ENCODE measurements at places on chromosomes 4 and X. TPM values are rescaled to one million over a fixed set of nuclear protein-coding genes. Genes with fewer than 3 reads are reported as not detected.

Gene POLA1
- 3.4 TPM for total RNA-seq

Gene TKTL1
- not detected for total RNA-seq

Gene GPR143
- 1.7 TPM for total RNA-seq

DNA sequence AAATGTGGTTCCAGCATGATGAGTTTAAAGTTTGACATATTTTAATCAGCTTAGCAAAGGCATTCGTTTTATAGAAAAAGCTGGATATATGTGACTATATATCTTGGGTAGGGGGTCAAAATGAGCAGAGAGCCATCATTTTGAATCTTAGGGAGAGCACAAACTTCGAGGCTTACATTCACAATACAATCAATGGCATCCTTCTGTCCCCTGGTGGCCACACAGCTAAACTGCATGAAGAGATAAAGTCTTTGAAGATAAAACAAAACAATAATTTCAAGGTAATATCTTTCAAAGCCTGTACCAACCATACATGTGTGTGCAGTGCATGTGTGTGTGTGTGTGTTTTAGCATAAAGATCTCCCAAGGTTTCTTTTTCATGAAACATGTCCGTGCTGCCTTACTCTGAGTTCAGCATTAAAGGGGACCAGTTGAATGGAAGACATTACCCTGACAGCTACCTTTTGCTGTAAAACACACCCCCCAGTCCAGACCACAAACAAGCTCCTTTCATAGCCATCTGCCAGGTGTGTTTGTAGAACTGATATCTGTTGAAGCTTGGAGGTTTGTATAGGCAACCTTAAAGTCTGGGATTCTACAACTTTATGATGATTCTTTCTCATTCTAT, 22.0 kb downstream of the DYNLT3 start:
- H3K4me3 ChIP-seq = no peak overlapping the region
- no peaks in the 10 kb centered on the region for H3K4me1 ChIP-seq

DNA sequence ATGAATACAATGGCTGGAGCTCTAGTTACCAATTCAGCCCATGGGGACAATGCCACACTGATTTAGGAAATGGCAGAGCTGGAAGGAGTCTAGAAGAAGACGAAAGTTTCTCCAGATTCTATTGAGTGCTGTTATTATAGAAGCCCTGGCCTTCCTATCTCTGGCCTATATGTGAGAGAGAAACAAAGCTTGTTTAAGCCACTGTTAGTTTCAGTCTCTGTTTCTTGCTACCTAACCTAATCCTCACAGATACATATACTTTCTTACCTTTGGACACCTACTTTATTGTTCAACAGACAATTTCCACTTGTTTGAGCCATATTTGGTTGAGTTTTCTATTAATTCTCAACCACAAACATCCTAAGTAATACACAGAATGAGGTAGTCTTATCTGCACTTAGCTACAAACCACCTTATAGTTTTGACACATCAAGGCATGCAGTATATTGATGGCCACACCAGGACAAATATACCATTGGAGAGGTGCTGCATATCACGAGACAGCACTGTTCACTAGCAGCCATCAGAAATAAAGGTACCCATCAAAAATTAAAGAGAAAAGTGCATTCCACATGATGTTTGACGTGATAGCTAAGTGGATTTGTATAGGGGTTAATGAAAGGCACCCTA, 190.2 kb downstream of the SMIM20 start:
- no peak overlapping the region for H3K4me3 ChIP-seq
- no peaks in the 10 kb centered on the region for H3K36me3 ChIP-seq
- no peaks in the 10 kb centered on the region for H3K27me3 ChIP-seq
- no peaks in the 10 kb centered on the region for H3K4me1 ChIP-seq
- no peak overlapping the region for H3K27ac ChIP-seq

Gene FGFRL1
- 32.0 TPM for total RNA-seq

DNA sequence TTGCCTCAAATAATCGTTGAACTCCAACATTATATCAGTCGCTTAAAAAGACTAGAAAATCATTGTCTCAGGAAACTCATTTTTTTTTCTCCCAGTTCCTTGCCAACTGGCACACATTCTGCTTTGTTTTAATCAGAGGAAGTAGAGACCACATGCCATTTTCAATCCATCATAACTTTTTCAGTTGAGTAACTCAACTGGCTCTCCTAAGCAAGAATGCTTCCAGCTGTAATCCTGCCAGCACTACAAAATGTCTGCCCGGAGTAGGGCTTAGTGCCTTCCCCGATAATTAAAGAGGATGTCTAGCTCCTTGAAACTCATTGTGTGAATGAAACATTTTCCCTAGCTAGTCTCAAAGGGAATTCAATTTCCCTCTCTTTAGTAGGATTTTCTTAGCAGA, 33.0 kb downstream of the FREM3 start:
- no peaks in the 10 kb centered on the region for H3K27me3 ChIP-seq
- peak; percentile 38 for DNase-seq

DNA sequence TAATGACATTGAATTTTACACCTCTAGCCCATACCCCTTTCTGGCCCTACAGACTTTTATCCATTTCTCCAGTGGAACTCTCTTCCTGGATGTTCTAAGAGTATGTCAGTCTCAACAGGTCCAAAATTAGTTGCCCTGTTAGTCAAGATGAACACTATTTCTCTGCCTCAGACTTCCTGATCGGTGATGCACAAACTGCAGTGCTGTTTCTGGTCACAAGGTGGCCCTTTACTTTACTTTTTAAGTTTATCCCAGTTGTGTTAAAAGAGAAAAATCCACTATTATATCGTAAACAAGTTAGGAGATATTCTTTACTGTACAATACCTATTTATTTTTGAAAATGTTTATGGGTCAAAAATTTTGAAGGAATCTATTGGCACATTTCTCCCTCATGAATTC, 13.1 kb downstream of the TCEAL7 start:
- no peak overlapping the region for H3K4me3 ChIP-seq
- DNase-seq = no peak
- H3K27me3 ChIP-seq = no peaks in the 10 kb centered on the region
- H3K27ac ChIP-seq = no peak overlapping the region
- H3K36me3 ChIP-seq = no peaks in the 10 kb centered on the region

Data from pancreas (tissue), 10 donors.